ENCODE measurements at places on chromosomes 7 and 10.

DNA sequence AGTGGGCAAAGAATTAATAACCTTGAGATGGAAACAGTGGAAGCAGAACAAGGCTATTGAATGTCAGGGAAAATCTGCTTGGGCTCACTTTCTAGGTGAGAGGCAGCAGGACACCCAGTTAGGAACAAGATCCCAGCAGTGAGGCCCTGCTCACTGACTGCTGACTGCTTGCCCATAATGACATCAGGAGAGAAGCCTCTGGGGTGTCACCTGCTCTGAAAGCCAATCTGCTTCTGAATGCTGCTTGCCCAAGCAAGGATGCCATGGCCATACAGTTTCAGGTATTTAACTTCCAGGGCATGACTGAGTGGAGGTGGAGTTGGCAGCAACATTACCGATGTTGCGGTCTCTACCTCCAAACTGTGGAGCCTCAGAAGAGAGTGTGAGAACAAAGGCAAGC, 11.7 kb upstream of the WAPL start:
- DNase-seq, result no peak

GRCh38 chr10:123974406-123974805, 82.8 kb upstream of the CPXM2 start:
- no peak for DNase-seq

DNA sequence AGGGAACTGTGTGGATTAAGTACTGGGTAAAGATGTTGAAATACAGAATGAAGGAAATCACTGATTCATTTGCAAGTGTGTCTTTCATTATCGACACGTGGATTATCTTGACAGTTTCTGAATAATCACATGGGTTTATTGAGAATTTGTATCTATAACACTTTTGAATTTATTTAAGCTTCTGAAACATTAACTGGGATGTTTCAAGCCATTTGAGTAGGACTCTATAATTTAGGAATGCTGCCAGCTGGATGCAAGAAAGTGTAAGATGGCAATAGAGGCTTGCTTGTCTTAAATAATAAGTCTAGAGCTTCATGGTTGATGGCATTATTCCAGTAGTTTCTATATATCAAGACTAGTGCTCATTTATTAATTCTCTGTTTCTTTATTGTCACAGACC, 1100.7 kb upstream of the GHITM start:
- DNase-seq, result no peak

GRCh38 chr7:80127412-80128160, 7.0 kb upstream of the GNAI1 start:
- DNase-seq, result no peak

DNA sequence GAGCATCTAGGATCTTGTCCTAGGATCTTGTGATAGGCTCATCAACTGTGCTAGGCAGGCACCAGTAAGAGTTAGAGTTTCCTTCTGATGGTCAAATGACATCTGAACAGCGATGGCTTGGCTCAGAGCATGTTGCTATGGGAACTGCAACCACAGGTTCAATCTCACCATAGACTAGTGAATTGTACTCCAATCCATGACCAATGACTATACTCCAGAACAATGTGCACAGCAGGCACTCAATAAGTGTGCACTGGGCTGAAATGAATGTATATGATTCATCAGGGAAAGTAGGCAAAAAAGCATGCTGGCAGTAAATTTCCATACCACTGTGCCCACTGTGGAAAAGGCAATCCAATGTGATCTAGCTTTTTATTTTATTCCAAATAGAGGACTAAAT, 163.6 kb upstream of the HPS1 start:
- no peak for DNase-seq

GRCh38 chr7:92714767-92715166, 121.6 kb downstream of the CDK6 start:
- no peak for DNase-seq

DNA sequence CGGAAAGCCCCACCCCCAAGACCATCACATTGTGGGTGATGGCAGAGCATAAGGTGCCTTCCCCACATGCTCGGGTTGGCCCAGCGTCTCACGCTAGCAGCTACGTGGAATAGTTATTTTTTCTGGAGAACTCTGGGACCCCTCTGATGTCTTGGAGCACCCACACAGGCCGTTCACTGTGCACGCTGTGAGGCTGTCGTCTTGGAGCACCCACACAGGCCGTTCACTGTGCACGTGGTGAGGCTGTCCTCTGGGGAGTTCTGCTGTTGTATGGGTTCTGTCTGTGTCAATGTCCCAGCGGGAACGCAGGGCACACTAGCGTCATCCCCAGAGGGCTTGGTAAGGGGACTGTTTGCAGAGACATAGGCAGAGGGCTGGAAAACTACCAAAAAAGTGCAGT, 38.8 kb upstream of the FAM20C start:
- no peak for DNase-seq

GRCh38 chr7:6631605-6632004, 5.5 kb upstream of the ZNF316 start:
- DNase-seq, result no peak

- DNase-seq, result no peak
Measured at GRCh38 chr10:113126229-113127201, 176.5 kb downstream of the TCF7L2 start.

GRCh38 chr7:137670222-137671064, 176.3 kb downstream of the DGKI start:
- DNase-seq, result no peak

- no peak for DNase-seq
Measured at GRCh38 chr7:91041901-91042484, 222.2 kb upstream of the FZD1 start.

DNA sequence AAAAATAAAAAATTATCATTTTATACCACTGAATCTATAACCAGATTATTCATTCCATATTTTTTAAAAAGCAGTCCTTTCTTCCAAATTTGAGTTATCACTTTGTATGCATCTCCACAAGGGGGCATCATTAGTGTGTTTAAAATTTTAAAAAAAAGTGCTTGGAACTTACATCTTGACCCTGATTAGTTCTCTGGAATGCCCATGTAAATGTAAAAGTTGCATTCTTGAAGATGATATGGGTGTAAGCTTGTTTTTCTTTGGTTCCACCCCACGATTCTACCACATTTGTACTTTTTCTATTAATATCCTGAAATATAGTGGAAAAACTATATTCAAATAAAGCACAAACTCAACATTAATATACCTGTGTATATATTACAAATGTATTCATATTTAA, 144.9 kb downstream of the ELAPOR2 start:
- no peak for DNase-seq

GRCh38 chr10:97939446-97939990, 89.9 kb downstream of the GOLGA7B start:
- no peak for DNase-seq

DNA sequence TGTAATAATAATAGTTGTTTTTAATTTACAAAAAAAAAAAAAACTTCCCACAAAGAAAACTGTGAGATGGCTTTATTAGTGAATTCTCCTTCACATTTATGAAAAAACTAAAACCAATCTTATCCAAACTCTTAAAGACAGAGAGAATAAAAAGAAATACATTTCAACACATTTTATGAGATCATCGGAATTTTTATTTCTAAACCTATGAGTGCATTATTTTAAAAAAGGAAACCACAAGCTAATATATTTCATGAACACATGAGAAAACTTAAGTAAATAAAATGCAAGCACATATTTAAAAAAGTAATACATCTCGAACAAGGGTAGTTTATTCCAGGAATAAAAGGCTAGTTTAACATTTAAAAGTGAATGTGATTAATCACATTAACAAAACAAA, 31.5 kb downstream of the C7orf25 start:
- no peak for DNase-seq

DNA sequence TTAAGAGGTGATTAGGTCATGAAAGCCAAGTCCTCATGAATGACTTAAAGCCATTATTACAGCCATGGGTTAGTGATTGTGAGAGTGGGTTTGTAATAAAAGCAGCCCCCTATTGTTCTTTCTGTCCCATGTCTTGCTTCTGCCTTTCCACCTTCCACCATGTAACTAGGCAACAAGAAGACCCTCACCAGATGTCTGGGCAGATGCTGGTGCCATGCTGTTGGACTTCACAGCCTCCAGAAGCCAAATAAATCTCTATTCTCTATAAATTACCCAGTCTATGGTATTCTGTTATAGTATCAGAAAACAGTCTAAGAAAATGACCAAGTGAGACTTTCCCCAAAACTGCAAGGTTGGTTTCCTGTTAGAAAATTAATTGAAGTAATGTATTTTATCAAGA, 460.3 kb upstream of the ADARB2 start:
- DNase-seq, result no peak

GRCh38 chr7:106692450-106693051, 31.6 kb upstream of the CCDC71L start:
- DNase-seq, result no peak

DNA sequence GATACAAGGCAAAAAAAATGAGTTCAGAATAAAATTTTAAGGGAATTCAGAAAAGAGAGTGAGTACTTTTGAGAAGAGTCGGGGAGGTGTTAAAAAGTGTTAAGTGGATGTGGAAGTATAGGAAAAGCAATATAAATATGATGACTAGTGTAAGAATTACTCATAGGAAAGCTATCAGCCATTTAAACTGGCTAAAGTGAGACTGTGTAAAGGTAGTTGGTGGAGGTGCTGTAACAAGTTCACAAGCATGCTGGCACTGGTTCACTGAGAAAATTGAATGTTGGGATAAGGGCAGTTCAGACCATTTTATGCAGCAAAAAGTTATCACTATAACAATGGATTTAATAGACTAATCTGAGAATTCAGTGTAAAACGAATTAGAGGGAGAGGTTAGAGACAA, 179.0 kb upstream of the DKK1 start:
- no peak for DNase-seq
